ENCODE measurements at places on chromosomes 3 and 15.

DNA sequence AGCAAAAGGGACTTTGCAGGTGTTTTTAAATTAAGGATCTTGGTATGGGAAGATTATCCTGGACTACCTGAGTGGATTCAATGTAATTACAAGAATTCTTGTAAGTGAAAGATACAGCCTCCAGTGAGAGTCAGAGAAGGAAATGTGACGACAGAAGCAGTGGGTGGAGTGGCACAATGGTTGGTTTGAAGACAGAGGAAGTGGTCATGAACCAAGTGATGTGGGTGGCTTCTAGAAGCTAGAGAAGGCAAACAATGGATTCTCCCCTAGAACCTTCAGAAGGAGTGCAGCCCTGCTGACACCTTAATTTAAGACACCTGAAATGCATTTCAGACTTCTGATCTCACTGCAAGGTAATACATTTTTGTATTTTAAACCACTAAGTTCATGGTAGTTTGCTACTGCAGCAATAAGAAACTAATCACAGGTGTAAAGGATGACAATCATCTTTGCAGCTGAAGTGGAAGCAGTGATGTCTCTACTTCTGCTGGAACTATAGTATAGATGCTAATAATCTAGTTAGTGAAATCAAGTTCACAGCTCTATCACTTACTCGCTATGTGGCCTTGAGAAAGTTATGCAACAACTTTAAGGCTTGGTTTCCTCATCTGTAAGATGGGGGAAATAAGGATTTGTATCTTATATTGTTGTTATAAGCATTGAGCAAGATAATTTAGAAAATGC is 403.4 kb upstream of the SUCLG2 start:
- DNase-seq, result no peak

- DNase-seq, result no peak
Observed at GRCh38 chr3:42546691-42547213, 35.0 kb downstream of the SEC22C start.

DNA sequence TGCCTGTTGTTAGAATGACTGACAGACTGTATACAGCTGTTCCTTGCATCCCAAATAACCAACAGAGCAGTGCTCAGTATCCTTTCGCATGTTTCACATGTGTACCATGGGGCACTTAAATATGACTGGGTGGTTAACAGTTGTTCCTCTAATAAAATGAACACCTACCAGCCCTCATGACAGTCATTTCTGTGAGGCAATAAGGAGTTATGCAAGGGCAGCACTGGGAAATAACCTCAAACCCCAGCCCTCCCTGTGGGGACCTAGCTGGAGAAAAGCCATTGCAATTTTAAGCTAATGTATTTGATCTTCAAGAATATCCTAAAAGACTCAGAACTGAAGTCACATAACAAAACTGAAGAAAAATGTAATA is 7.3 kb downstream of the RFT1 start:
- DNase-seq, result no peak

- DNase-seq, result peak; percentile 61
Observed at GRCh38 chr3:172305552-172305951, 142.7 kb downstream of the GHSR start.

GRCh38 chr3:120780977-120781376 is 38.4 kb downstream of the GTF2E1 start:
- DNase-seq, result peak; percentile 85

DNA sequence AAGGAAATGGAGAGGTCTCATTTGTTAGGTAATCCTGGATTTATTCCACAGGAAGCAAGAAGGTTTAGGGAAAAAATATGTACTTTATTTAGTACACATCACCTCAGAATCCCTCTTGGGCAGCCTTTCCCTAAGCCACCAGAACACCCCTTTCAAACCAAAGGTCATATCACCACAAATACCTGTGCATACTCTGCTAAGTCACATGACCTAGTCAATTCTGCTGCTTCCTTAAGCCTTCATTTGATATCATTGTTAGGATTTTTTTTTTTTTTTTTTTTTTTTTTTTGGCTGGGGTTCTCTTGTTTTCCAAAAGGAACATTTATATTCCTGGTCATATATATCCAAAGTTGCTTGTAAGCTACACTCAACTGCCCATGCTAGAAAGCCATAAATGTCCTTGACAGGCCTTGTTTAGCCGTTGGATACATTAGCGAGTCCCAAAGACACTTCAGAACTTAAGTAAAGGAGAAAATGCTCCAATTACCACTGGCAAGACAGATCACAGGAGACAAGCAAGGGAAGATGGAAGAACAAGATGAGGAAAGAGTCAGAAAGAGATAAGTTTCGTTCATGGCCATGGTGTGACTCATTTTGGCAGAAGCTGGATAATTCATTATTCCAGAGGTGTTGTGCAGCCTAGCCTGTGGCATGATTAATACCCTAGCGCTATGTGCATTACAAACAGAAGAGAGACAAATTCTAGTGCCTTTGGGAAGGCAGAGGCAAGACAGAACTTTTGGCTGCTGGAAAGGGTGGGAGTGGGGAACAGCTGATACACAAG is 155.6 kb upstream of the SLC2A2 start:
- no peak for DNase-seq

DNA sequence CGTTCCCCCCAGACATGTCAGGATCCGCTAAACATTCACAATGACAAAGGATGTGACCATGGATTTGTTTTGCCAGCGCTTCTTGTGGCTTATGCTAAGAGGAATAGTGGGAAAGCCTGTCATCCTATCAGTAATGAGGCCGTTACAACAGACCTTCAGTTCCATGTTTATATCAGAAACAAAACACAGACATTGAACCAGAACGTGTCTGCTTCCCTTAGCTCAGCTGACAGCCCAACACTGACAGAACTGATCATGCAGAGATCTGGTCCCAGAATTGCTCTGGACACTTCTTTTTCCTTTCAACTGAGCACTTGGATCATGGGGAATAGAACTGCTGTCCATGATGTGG is 58.3 kb upstream of the MYZAP start:
- DNase-seq, result no peak

DNA sequence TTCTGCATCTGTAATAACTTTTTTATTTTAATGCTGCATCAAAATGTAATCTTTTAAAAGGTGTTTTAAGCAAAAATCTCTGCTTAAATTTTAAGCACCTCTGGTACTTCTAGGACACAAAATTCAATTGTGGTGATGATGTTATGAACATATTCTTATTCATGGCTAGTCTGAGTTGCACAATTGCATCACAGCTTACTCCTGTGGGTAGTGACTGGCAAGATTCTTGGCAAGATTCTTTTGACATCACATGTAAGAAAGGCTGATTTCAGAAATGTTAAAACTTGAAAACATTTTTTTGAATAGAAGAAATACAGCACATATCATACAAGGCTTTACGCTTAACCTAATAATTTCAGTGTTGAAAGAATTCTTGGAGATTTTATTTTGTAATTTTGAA is 35.7 kb downstream of the IQCH start:
- no peak for DNase-seq

Measured in HS-5 (cell line).